CD8-positive, alpha-beta T cell (primary cell): ENCODE measurements at places on chromosomes 3 and 15.

- no peak for DNase-seq
These were observed 29.9 kb downstream of the CGGBP1 start for GRCh38 chr3:88028876-88029275.

- DNase-seq, result no peak
These were observed 241.6 kb downstream of the NLGN1 start for GRCh38 chr3:173639098-173639497.

GRCh38 chr3:197028728-197029510 lies 698 bp downstream of the MELTF start:
- DNase-seq, result no peak

DNA sequence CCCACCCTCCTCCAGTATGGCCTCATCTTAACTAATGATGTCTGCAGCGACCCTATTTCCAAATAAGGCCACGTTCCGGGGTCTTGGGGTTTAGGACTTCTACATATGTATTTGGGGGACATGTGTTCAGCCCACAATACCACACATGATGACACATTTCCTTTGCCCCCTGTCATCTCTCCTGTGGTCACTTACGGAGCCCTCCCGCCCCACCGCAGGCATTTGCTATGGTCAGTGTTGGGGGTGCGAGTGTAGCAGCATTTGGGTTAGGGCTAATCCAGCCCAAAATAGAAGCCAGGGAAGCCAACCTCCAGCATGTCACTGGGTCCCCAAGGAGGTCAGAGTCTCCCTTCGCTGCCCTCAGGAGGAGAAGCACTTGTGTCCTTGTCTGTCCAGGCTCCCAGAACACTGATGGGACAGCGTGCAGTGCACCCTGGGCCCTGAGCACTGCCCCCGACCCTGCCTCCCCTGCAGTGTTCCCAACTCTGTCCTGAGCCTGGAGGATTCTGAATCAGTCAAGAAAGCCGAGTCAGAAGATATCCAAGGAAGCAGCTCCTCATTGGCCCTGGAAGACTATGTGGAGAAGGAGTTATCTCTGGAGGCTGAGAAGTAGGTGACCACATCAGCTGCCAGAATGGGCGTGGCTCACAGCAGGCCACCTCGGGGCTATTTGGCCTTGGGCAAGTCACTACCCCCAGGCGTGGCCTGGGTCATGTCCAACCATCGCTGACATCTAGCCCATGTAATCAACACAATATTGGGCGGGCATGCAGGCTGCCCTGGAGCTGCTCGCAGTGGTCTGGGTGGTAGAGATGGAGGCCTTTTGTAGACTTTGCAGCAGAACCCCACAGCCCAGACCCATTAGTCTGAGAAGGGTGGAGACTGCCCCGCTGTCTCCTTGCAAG lies 46.9 kb upstream of the FGD5 start:
- no peak for DNase-seq

GRCh38 chr3:128404276-128405068 lies 62.2 kb downstream of the DNAJB8 start:
- DNase-seq, result no peak

- DNase-seq, result no peak
These were observed 1.9 kb downstream of the IVD start for GRCh38 chr15:40407330-40407990.

DNA sequence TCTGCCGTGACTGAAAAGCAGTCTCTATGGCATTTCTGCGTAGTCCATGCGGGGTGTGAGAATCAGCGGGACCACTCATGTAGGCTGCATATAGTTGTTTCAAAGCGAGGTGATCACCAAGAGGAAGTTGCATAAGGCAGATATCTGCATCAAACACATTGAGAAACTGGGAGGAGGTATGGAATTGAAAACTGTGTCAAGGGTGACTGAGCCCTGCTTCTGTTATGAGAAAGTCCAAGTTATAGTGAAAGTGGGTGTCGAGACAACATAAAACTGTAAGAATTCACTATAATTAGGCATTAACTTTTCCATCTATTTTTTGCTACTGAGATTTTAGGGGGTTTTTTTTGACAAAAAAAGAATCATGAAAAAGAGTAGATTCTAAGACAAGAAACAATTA lies 109.3 kb downstream of the ZIC1 start:
- no peak for DNase-seq

DNA sequence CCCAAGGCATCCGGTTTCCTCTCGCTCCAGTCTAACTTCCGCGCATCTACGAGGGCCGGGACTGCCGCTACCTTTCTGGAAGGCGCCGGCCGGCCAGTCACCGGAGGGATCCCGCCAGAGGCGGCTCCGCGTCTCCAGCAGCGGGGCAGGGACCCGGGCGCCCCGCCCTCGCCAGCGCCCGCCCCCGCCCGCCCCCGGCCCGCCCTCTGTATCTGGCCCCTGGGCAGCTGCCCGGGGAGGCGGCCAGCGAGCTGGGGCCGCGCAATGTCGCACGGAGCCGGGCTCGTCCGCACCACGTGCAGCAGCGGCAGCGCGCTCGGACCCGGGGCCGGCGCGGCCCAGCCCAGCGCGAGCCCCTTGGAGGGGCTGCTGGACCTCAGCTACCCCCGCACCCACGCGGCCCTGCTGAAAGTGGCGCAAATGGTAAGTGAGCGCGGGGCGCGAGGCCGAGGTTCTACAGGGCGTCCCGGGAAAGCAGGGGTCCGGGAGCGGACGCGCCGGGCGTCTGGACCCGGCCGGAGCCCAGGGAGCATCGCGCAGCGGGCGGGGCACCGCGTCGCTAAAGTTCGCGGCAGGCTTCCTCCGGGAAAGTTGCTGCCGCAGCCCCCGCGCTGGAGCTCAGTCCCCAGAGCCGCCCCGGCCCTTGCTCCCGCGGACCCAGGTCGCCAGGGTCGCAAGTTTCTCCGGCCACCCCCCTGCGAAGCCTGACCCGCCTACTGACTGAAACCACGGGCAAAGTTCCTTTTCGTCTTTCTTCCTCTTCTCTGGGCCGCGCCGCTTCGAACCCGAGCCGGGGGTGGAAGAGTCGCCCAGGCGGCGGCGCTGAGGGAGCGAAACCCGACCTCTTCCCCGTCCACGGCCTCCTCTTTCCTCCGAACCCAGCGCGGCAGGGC lies at the start of gene CMTM7:
Gene CMTM7 (plus strand): TSS at position 211 of the 893 bp plus-strand sequence. CDS start 54 bp downstream, at position 265.
- peak; percentile 76 for DNase-seq

DNA sequence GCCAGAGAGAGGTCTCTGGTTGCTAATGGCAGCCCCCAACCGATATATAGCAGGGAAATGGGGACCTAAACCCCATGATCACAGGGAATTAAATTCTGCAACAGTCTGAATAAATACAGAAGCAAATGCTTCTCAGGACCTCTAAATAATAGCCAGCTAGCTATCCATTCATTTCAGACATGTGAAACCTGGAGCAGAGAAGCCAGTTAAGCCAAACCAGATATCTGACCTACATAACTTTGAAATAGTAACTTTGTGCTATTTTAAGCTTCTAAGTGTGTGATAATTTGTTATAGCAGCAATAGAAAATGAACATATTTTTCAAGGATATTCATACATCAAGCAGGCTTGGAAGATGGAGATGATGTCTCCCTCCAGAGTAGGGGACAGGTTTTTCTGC lies 1062.9 kb upstream of the CADM2 start:
- no peak for DNase-seq

DNA sequence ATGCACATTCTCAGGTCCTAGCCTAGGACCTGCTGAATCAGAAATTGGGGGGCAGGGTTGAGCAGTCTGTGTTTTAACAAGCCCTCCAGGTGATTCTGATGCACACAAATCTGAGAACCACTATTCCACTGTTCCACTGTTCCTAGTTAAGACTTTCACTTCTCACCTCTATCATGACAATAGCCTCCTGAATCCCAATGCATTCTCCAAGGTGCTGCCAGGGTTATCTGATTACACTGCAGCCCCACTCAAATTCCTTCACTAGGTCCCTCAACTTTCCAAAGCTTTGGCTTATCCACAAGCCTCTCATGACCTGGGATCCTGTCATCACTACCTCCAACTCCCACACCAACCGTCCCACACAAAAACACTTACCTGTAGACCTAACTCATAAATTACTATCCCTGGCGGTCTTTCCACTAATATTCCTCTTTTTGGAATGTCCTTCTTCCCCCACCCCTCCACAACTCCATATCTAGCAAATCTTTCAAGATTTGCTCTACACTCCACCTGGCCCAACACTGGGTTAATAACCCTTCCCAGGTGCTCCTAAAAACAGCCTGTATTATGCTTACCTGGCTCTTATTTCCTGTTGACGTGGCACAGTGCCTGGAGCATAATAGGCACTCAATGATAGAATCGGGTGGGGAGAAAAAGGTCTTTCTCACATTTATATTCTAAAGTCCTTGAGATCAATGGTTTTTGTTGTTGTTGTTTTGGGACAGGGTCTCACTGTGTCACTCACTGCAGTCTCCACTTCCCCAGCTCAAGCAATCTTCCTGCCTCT lies 27.2 kb downstream of the TBL1XR1 start:
- DNase-seq, result no peak

GRCh38 chr3:165775824-165776223 lies 61.4 kb downstream of the BCHE start:
- DNase-seq, result no peak

- DNase-seq, result no peak
These were observed 60.4 kb downstream of the SMAD3 start for GRCh38 chr15:67125589-67126502.

DNA sequence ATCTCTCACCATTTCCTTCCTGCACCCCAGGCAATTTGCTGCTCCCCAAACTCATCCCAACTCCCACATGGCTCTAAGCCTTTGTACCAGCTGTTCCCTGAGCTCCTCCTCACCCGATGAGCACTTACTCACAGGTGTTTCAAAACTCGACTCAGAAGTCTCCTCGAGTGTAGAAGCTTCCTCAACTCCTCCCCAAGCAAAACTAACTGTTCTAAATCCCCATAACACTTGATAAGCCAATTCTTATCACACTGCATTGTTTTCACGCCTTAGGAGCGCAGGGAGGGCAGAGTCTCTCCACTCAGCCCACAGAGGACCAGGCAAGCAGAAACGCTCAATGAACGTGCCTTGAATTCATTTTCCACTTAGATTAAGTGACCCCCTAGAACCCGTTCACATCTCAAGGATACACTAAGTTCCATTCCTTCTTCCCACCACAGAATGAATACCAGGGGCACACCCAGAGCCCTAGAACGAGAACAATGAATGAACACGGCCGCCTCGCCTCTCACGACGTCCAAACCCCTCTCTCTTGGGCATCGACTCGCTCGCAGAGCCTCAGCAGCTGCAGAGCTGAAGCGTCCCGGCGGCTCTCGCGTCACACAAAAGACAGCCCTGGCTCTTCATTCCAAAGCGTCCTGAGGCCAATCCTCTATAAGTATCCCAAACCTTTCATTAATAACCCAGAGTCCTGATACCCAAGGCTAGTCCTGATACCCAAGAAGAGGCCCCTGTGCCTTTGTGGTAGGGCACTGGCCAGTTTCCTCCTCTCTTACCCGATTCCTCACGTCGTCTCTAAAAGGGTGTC lies 1.1 kb downstream of the RAF1 start:
- peak; percentile 16 for DNase-seq

DNA sequence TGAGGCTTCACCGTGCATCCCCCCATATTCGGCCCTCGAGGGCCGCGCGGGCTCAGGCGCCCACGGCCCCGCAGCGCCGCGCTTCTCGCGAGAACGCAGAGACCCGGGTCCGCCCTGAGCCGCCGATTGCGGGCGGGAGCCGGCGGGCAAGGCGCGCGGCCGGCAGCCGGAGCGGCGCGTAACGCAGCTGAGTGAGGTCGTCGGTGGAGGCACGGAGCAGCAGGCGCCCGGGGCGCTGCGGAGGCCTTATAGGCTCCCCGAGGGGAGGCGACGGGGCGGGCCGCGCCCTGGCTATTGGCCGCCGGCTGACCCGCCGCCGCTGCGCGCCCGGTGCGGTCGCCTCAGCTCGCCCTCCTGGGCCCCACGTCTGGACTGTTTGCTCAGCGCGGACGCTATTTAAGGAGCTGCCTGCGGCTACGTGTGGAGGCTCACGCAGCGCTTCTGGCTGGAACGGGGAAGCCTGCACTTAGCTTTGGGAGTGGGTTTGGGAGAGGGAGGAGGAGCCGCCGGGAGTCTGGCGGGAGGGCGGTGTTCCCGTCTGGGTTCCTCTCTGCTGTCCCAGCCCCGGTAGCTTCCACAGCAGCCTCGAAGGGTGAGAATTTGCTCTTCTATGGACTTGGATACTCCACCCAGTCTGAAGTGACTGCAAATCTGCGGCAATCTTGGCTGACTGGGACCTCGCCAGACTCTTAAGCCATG lies at the start of gene PLOD2:
Gene PLOD2 (minus strand): TSS at position 221 of the 699 bp plus-strand sequence. CDS start 195 bp downstream, at position 26.
- no peak for DNase-seq

DNA sequence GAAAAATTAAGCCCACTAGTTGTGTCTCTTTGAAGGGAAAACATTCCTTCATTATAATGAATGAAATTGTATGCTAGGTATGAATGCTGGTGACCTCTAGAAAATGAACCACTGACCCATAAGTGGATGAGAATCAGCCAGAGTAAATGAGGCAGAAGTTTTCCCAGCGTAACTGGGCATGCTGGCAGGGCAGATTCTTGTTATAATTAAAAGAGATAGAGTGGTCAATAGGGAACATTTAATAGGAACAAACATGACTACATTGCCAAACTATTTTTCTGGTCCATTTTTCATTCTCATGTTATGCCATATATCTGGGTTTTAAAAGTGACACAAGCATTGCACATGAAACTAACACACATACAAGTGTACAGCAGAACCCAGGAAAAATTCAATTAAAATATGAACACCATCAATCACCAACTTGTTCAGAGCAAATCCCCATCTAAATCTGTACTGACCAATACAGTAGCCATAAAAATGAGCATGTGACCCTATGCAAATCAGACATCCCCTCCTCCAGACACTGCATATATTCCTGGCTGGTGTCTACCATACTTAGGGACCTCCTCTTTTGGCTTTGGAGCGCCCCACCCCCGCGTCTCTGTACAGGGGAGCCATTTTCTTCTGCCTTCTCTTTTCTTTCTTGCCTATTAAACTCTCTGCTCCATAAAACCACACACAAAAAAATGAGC lies 4.0 kb downstream of the CLRN1 start:
- no peak for DNase-seq

- no peak for DNase-seq
These were observed 32.7 kb downstream of the LRIG1 start for GRCh38 chr3:66467996-66468735.

DNA sequence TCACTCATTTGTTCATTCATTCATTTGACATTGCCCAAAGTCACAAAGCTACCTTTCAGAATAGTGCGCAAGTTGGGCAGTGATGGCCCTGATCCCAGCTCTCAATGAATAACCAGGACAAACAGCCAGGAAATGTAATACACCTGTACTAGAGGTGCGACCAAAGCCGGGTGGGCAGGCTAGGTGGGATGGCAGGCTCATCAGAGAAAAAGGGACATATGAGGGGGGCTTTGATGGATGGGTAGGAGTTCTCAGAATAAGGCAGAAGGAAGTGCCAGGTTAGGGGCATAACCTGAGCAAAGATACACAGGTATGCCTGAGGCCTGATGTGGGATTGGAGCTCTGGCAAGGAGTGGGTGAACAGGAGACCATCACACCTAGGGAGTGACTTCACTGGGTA lies 53.4 kb upstream of the SMAD6 start:
- DNase-seq, result no peak
